ENCODE measurements at places on chromosomes 3 and 15.
A peak's percentile ranks its signal among the peaks of the same experiment; 100 is the strongest.

DNA sequence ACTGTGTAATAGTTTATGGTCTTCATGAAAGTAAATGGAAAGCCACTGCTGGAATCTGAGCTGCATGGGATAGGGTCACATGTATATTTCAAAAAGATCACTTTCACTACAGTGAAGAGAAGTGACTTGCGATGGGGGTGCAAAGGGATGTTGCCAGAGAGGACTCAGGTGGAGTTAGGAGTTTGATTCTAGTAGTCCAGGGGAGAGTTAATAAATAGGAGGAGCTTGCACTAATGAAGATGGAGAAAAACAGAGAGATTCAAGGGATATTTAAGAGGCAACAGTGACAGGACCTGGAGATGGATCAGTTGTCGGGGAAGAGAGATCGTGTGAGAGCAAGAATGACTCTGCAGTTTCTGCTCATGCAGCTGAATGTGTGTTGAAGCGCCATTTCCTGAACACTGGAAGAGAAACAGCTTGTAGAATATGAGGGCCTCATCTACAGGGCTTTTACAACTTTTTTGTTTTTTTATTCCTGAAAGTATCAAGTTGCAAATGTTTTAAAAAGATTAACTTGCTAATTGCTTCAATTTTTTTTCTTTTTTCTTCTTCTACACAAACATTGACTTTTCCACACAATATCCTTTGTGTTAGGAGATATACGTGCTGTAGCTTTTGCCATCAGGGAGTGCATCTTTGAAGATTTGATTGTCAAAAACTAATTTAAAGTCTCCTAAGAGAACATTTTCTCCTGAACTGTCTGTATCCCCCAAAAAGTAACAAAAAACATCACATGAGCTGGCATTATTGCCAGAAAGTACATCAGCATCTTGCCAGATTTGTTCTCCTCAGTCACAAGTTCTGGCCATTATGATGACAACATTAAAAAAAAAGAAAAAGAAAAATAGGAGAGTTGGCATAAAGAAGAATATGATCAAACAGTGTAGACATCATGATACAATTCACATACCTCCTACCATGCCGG lies 37.5 kb downstream of the SETMAR start:
- H3K36me3 ChIP-seq, result no peaks in the 10 kb centered on the region
- no peaks in the 10 kb centered on the region for H3K4me1 ChIP-seq
- no peak overlapping the region for H3K27ac ChIP-seq
- no peaks in the 10 kb centered on the region for H3K27me3 ChIP-seq
- DNase-seq, result no peak
- no peak overlapping the region for H3K4me3 ChIP-seq

DNA sequence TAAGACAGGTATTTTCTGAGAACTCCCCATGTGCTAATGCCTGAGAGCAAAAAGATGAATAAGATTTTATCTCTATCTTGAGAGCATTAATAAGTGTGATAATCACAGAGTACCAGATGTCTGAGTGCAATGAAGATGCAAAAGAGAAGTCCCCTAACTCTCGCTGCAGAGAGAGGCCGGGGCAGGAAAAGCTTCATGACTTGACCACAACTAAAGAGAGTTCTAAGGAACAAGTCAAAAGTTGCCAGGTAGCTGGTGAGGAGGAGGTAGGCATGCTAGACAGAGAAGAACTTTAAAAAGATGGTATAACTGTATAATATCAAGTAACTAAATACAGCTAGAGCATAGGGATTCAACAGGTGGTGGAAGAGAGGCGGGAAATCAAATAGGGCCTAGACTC lies 28.8 kb downstream of the MTMR10 start:
- H3K27ac ChIP-seq, result peak overlapping the region; percentile 28
- DNase-seq, result no peak
- H3K4me1 ChIP-seq, result peaks cover 13% of the 10 kb centered on the region
- no peak overlapping the region for H3K4me3 ChIP-seq
- H3K27me3 ChIP-seq, result no peaks in the 10 kb centered on the region

- no peaks in the 10 kb centered on the region for H3K4me1 ChIP-seq
- H3K4me3 ChIP-seq, result no peak overlapping the region
- no peaks in the 10 kb centered on the region for H3K36me3 ChIP-seq
Observed at GRCh38 chr3:172513488-172513887, 9.7 kb downstream of the TNFSF10 start.

DNA sequence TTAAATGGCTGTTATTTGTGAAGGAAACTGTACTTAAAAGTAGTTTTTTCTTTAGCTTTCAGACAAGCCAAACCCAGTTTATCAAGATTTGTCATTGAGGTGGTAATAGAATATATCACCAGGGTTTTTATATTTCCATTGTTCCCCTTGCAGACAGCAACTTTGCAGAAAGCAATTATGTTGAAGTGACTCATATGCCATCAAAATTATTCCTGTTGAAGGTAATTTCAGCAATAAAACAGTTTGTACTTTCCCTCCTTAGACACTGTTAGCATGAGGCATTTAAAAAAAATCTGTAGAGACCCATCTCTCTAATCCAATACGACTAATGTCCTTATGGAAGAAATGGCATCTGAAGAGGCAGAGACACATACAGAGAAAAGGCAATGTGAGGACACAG lies 219.0 kb downstream of the NFKBIZ start:
- H3K27ac ChIP-seq, result no peak overlapping the region
- H3K4me1 ChIP-seq, result no peaks in the 10 kb centered on the region
- H3K36me3 ChIP-seq, result no peaks in the 10 kb centered on the region
- no peak overlapping the region for H3K4me3 ChIP-seq
- no peak for DNase-seq

DNA sequence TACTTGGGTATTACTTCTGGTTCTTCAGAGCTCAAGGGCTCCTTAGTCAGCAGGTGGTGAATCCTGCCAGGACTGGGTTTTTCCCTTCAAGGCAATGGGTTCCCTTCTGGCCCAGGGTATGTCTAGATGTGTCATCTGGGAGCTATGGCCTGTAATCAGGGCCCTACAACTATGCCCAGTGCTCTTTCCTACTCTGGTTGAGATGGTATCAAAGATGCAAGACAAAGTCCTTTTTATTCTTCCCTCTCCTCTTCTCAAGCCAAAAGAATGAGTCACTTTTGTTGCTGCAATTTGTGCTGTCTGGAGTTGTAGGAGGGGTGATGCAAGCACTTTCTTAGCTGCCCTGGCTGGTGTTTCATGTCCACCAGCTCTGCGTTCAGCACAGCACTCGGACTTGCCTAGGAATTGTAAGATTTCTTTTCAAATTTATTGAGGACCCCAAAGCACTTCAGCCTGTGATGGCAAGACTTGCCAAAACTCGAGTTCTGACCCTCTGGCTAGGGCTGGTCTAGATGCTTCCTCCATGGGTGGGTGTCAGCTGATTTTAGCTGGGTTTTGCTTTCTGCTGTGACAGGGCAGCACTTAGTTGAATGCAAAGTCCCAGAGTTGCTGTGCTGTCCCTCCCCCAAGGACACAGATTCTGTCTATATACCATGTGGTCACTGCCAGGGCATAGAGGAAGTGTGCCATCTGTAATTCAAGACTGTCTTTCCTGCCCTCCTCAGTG lies 129.2 kb upstream of the CBLB start:
- H3K27me3 ChIP-seq, result no peaks in the 10 kb centered on the region
- H3K4me3 ChIP-seq, result no peak overlapping the region

DNA sequence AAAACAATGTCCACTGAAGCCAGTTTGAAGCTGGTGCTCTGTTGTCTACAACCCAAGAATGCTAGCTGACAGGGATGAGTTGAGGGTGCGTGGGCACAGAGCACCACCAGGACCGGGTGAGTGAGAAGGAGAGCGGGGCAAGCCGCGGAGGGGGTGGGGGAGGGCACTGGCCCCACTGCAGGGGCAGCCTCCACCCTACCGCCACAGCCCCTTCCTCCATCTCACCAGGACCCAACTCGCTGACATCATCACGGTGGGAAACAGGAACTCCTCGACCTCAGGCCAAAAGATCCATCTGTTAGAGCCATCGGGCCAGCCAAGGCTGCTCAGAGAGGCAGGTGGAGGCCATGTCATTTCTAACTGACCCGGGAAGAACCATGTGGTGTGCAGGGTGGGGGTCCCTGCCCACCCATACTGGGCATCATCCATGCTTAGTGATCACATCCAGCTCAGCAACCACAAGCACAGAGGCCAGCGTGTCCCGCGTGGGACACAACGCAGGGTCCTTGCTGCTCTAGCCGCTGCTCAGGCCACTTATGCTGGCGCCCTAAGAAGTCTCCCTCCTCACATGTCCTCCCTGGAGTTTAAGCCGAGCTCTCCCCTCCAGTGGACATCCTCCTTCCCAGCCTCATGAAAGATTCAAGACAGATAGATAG lies 57.6 kb upstream of the GATA2 start:
- H3K27me3 ChIP-seq, result no peaks in the 10 kb centered on the region
- H3K36me3 ChIP-seq, result no peaks in the 10 kb centered on the region

DNA sequence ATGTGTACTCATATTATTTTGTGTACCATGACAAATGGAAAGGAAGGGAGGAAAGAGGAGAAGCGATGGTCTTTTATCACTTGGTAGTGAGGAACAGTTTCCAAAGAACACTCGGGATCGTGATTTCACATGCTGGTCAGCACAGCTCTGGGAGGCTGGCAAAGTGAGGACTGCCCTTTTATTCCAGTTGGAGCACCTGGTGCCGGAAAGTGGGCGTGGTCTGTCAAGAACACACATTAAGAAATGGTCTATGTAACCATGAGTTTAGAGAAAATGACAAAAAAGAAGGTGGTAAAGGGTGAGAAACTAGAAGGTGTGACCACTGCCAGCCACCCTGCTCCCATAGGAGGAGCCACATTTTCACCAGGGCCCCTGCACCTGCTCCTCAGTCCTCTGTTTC lies 7.0 kb upstream of the TSEN2 start:
- no peak overlapping the region for H3K4me3 ChIP-seq
- no peaks in the 10 kb centered on the region for H3K36me3 ChIP-seq
- no peak for DNase-seq

DNA sequence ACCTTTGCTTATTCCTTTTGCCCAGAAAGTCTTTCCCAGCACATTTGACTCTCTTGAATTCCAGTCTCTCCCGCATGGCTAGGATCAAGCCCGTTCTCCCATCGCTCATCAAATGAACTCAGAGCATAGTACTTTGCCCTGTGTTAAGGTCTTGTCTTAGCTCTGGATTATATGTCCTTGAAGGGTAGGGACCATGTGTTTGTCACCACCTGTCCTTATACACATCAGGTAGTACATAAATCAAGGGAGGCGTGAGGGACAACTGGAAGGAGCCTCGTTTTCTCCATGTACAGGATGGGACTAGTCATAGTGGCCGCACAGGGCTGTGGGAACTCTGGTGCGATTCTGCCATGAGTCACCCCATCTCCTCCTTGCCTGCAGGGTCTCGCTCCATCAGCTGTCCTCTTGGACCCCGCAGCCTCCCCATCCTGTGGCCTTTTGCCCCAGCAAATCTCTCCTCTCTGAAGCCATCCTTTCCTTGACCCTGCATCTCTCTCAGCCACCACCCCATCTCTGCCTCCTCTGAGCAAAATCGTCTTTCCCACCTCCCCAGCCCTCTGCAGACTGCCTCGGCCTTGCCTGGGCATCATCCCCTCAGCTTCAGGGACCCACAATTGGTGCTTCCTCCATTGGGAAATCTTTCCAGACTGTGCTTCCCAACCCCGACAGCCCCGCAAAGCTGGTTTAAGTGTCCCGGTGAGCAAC lies 33.4 kb upstream of the RAB6B start:
- no peak overlapping the region for H3K4me3 ChIP-seq
- H3K36me3 ChIP-seq, result no peaks in the 10 kb centered on the region
- H3K27me3 ChIP-seq, result no peaks in the 10 kb centered on the region
- peaks cover 9% of the 10 kb centered on the region for H3K4me1 ChIP-seq

DNA sequence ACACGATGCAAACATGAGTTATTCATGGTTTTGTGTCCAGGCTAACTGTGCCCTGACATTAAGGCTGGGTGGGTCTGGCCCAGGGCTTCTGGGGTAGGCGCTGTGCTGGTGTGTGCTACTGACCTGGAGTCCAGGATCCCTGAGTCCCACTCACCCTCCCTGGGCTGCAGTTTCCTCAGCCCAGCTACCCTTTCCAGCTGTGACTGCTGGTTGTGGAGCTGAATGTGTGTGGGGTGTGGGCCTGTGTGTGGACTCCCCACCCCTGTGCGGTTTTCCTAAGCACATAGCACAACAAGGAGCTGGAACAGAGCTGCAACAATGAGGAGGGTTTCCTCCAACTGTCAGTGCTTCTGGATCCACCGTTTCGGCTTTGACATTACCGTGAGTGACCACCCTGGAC lies 38.0 kb downstream of the SMAD3 start:
- DNase-seq, result no peak
- no peak overlapping the region for H3K4me3 ChIP-seq

GRCh38 chr3:79953591-79954101 lies 185.8 kb upstream of the ROBO1 start:
- no peak overlapping the region for H3K27ac ChIP-seq
- peaks cover 25% of the 10 kb centered on the region for H3K4me1 ChIP-seq
- H3K36me3 ChIP-seq, result no peaks in the 10 kb centered on the region
- DNase-seq, result no peak
- H3K4me3 ChIP-seq, result no peak overlapping the region
- no peaks in the 10 kb centered on the region for H3K27me3 ChIP-seq

DNA sequence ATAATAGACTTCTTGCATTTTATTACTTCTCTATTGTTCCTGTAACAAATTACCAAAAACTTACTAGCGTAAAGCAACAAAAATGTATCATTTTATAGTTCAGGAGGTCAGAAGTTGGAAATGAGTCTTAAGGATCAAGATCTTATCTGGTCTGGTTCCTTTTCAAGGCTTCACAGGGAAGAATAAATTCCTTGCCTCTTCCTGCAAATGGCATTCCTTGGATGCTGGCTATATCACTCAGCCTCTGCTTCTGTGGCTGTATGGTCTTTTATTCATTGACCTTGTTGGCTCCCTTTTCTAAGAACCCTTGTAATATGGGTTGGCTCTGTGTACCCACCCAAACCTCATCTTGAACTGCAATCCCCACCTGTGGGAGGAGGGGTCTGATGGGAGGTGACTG lies 478.4 kb upstream of the THBS1 start:
- no peak overlapping the region for H3K27ac ChIP-seq
- DNase-seq, result no peak
- H3K4me1 ChIP-seq, result no peaks in the 10 kb centered on the region
- H3K36me3 ChIP-seq, result no peaks in the 10 kb centered on the region
- no peaks in the 10 kb centered on the region for H3K27me3 ChIP-seq

GRCh38 chr3:57063032-57063431 lies 2.6 kb downstream of the SPATA12 start:
- no peaks in the 10 kb centered on the region for H3K27me3 ChIP-seq
- no peaks in the 10 kb centered on the region for H3K36me3 ChIP-seq
- DNase-seq, result no peak
- H3K4me1 ChIP-seq, result peaks cover 51% of the 10 kb centered on the region
- H3K4me3 ChIP-seq, result no peak overlapping the region
- no peak overlapping the region for H3K27ac ChIP-seq

GRCh38 chr15:58378241-58379085 lies 53.3 kb upstream of the LIPC start:
- no peak overlapping the region for H3K27ac ChIP-seq
- no peaks in the 10 kb centered on the region for H3K27me3 ChIP-seq
- H3K4me1 ChIP-seq, result no peaks in the 10 kb centered on the region
- H3K36me3 ChIP-seq, result no peaks in the 10 kb centered on the region

- H3K27ac ChIP-seq, result no peak overlapping the region
- peaks cover 12% of the 10 kb centered on the region for H3K4me1 ChIP-seq
- H3K36me3 ChIP-seq, result no peaks in the 10 kb centered on the region
- H3K27me3 ChIP-seq, result no peaks in the 10 kb centered on the region
- no peak overlapping the region for H3K4me3 ChIP-seq
Observed at GRCh38 chr15:51846066-51846462, 16.6 kb downstream of the TMOD3 start.
